ENCODE measurements at places on chromosomes 16 and 17. TPM values are rescaled to one million over a fixed set of nuclear protein-coding genes. Genes with fewer than 3 reads are reported as not detected.

GRCh38 chr17:83028851-83029250 is 50.6 kb upstream of the METRNL start:
- no peaks in the 10 kb centered on the region for H3K36me3 ChIP-seq
- no peak for DNase-seq
- H3K4me1 ChIP-seq: no peaks in the 10 kb centered on the region
- no peaks in the 10 kb centered on the region for H3K27me3 ChIP-seq

- peaks cover 37% of the 10 kb centered on the region for H3K27me3 ChIP-seq
- H3K4me3 ChIP-seq: no peak overlapping the region
- no peaks in the 10 kb centered on the region for H3K36me3 ChIP-seq
- H3K4me1 ChIP-seq: peaks cover 14% of the 10 kb centered on the region
- H3K27ac ChIP-seq: no peak overlapping the region
Observed at GRCh38 chr17:2852221-2852620, 56.0 kb downstream of the RAP1GAP2 start.

DNA sequence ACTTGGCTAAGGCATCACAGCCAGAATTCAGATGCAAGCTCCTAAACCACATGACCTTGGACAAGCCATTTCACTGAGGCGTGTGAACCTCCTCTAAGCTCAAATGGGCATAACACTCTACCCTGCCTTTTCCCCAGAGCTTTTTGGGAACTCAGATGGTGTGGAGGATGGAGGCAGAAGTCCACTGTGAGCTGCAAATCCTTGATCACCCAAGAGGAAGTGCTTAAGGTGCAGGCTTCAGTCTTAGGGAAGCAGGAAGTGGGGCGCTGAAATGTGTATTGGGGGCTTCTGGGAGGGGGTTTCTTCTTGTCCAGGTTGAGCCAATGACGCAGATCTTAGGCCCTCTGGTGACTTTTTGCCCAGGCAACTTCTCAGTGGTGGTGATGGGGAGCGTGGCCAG is 12.9 kb downstream of the CIITA start:
- H3K27me3 ChIP-seq: no peaks in the 10 kb centered on the region
- H3K36me3 ChIP-seq: no peaks in the 10 kb centered on the region
- no peaks in the 10 kb centered on the region for H3K4me1 ChIP-seq
- H3K27ac ChIP-seq: no peak overlapping the region

GRCh38 chr17:76498876-76499251 is 2.4 kb downstream of the RHBDF2 start:
- H3K4me3 ChIP-seq: no peak overlapping the region
- no peak for DNase-seq
- no peaks in the 10 kb centered on the region for H3K36me3 ChIP-seq
- peak overlapping the region; percentile 81 for H3K27ac ChIP-seq

- H3K4me3 ChIP-seq: no peak overlapping the region
- H3K36me3 ChIP-seq: no peaks in the 10 kb centered on the region
- H3K4me1 ChIP-seq: no peaks in the 10 kb centered on the region
- DNase-seq: no peak
Observed at GRCh38 chr16:26599785-26600104, 467.0 kb upstream of the C16orf82 start.

DNA sequence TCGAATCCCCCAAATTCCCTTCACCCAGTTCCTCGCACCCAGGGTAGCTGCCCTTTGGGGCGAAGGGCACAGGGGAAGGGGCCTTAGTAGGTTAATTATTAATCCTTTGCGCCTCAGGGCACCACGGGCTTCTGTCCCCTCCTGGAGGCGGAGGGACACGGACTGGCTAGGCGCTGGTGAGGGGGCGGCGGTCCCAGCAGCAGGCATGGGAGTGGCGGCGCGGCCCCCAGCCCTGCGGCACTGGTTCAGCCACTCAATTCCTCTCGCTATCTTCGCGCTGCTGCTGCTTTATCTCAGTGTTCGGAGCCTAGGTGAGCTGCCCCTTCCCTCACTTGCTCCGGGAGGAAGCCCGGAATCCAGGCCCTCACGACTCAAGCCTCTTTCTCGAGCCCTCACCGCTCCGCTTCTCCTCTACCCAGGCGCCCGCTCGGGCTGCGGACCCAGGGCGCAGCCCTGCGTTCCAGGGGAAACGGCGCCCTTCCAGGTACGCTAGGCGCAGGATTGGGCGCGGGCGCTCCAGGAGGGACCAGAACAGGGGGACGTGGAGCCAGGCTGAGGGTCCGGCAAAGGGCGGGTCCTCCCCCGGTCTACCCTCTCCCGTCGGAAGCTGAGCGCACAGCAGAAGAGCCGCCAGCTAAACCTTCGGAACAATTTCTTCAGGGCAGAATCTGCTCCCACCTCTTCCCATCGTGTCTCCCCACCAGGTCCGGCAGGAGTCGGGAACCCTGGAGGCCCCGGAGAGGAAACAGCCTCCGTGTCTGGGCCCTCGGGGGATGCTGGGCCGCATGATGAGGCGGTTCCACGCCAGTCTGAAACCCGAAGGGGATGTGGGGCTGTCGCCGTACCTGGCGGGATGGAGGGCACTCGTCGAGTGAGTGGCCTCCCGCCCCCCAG is at the start of gene GLTPD2:
GLTPD2 (plus strand) TSS at position 158 of the 894 bp plus-strand sequence; CDS start at position 206, 48 bp downstream.
- H3K4me3 ChIP-seq: peak within 1 kb of the TSS; percentile 15
- no peaks in the 10 kb centered on the region for H3K36me3 ChIP-seq
- peaks cover 10% of the 10 kb centered on the region for H3K27me3 ChIP-seq
- no peak for DNase-seq

GRCh38 chr16:67948015-67948414 is 4.1 kb upstream of the LCAT start:
- peaks cover 83% of the 10 kb centered on the region for H3K36me3 ChIP-seq
- DNase-seq: no peak
- H3K27me3 ChIP-seq: no peaks in the 10 kb centered on the region
- no peak overlapping the region for H3K4me3 ChIP-seq
- peak overlapping the region; percentile 45 for H3K27ac ChIP-seq

DNA sequence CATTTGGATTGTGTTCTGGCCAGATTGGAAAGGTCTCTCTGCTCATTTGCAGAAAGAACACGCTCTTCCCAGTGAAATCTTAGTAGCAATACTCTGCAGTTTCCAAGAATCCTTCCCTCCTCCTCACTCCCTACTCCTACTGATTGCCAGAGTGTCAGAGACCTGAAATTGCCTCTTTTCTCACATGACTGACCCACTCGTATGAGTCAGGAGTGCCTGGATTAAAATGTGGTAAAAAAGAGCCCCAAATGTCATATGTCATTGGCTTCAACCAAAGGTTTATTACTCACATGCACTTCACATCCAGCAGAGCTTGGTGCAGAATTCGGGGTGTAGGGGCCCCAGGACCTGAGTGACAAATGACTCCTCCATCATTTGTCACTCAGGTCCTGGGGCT is 39.7 kb upstream of the IRX3 start:
- no peak overlapping the region for H3K4me3 ChIP-seq
- no peaks in the 10 kb centered on the region for H3K4me1 ChIP-seq

DNA sequence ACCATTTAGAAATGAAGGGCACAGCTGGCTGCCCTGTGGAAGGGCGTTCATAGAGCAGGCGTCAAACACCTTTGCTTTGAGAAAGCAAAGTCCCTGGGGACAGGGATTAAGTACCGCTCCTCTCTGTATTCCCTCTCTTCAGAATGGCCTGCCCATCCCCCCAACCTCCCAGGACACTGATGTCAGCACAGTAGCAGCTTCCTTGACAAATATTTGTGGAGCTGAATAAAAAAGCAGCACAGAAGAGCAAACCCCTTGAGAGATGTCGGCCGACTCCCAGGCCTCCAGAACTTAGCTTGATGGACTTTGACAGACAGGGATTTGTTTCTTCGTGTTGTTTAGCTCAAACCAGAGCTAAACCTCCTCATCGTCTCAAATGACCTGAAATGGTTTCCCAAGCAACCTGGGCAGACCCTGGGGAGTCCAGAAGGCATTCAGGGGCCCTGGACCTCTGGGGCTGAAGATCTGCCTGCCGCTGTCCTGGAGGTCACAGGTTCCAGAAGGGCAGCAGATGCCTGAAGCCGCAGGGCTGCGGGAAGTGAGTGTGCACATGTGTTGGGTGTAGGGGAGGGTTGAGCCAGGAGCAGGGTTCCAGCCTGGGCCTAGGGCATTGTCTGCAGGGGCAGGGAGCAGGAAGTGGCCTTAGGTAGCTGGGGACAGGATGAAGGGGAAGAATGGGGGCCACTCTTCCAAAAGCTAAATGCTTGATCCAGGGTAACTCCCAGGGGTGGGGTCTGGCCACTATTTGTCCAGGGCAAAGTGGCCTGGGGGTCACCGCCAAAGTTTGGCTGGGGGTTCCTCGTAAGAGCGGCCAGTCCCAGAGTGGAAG is 42.3 kb upstream of the NKD1 start:
- DNase-seq: no peak
- H3K36me3 ChIP-seq: no peaks in the 10 kb centered on the region
- H3K27me3 ChIP-seq: no peaks in the 10 kb centered on the region

DNA sequence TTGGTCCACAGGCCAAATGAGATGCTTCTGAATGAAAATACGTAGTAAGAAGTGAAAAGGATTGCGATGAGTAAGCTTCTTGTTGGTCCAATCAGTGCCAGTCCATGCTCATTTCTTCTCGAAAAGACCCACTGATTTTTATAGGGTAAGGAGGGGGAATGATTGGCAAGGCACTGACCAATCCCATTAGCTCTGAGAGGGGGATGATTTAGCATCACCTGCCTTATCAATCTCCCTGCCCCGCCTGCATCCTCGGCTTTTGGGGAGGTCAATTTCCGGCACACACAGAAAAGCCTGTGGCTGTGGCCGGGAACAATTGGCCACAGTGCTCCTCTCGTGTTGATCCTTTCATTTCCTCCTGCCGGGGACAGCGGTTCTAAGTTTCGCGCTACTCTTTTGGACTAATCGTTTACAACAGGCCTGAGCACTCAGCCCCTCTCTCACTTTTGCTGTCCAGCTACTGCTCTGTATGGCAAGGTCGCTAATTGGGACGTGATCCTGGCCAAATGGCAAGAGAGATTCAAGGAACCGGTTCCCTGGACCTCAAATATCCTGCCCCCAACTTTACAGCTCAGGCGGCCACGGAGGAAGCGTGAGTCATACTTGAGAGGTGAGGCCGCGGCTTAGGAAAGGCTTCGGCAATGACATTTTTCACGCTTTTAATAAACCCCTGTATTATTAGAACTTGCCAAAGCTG is 43.1 kb downstream of the TBX4 start:
- peak; percentile 77 for DNase-seq
- H3K36me3 ChIP-seq: no peaks in the 10 kb centered on the region
- H3K4me3 ChIP-seq: no peak overlapping the region
- no peaks in the 10 kb centered on the region for H3K27me3 ChIP-seq
- no peak overlapping the region for H3K27ac ChIP-seq

GRCh38 chr17:38326996-38327792 is 16.6 kb downstream of the GPR179 start:
- peak; percentile 54 for DNase-seq
- no peak overlapping the region for H3K4me3 ChIP-seq
- H3K4me1 ChIP-seq: no peaks in the 10 kb centered on the region
- H3K27ac ChIP-seq: peak overlapping the region; percentile 55

GRCh38 chr16:85366031-85366763 is 246.9 kb upstream of the GSE1 start:
- no peaks in the 10 kb centered on the region for H3K27me3 ChIP-seq
- H3K4me1 ChIP-seq: peaks cover 56% of the 10 kb centered on the region
- no peak for DNase-seq
- H3K27ac ChIP-seq: peak overlapping the region; percentile 26

DNA sequence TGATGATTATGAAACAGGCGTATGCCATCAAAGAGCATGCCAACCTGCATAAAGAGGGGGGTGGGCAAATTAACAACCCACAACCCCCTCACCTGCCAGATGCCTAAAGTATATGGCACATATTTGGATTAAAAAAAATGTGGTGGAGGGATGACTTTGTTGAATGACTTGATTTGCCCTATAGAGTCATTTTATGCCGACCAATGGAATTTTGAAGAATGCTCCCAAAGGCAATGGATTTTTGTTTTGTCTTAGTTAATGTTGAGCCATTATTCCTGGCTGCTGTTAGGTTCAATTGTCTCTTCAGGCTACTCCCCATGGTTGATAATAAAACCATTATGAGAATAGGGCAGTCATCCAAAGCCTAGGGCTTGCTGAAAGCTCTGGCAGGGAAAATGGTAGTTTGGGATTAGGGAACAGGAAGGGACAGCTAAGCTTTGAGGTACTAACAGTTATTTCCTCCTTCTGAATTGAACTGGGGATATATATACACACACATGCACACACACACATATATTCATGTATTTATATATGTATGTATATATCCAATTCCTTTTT is 5.8 kb upstream of the CHCT1 start:
- H3K36me3 ChIP-seq: no peaks in the 10 kb centered on the region
- no peak overlapping the region for H3K27ac ChIP-seq
- H3K4me1 ChIP-seq: peaks cover 6% of the 10 kb centered on the region

- no peak overlapping the region for H3K4me3 ChIP-seq
- H3K27me3 ChIP-seq: no peaks in the 10 kb centered on the region
- H3K4me1 ChIP-seq: peaks cover 19% of the 10 kb centered on the region
- peak; percentile 93 for DNase-seq
- H3K36me3 ChIP-seq: no peaks in the 10 kb centered on the region
Observed at GRCh38 chr16:16150117-16150877, 73.0 kb downstream of the ABCC6 start.

MRTFB gene
- total RNA-seq: 33.3 TPM

CACNG5 gene
- not detected for total RNA-seq

TTLL6 gene
- total RNA-seq: 0.47 TPM

PRSS33 gene
- total RNA-seq: not detected

GALR2 gene
- not detected for total RNA-seq

All from adrenal gland (tissue), 19 donors.